ENCODE measurements at places on chromosomes 2 and 18.

DNA sequence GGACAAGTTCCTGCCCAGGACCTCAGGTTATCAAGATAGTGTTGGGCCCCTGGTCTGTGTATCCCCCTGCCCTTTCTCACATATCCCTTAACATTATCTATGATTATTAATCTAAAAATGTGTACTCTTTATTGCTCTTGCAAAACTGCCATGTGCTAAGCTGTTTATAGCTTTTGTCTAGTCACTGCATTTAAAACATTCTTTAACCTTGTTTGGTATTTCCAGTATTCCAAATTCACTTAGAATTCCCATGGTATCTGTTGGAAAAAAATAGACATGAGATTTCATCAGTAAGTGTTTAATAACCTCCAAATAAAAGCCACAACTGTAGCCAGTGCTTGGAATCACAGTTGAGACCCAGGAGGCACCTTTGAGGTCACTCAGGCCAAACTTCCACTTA, 16.2 kb upstream of the GLS start:
- no peak for DNase-seq

DNA sequence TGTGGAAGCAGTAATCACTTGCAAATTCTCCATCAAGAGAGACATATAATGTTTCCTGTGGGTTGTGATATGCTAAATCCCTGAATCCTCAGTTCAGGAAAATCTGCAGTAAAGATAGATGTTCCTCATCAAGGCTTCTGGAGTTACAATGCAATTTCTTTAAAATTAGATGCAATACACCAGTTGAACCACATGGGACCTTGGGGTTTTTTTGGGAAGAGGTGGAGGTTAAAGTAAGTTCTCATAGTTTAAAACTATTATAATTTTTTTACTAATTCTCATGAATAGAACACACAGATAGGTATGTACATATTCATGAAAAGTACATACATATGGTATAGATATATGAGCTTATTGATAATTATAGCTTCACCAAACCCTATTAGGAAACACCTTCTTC, 496.2 kb downstream of the SATB2 start:
- no peak for DNase-seq

GRCh38 chr2:207337234-207338219, 171.8 kb upstream of the KLF7 start:
- DNase-seq, result no peak

DNA sequence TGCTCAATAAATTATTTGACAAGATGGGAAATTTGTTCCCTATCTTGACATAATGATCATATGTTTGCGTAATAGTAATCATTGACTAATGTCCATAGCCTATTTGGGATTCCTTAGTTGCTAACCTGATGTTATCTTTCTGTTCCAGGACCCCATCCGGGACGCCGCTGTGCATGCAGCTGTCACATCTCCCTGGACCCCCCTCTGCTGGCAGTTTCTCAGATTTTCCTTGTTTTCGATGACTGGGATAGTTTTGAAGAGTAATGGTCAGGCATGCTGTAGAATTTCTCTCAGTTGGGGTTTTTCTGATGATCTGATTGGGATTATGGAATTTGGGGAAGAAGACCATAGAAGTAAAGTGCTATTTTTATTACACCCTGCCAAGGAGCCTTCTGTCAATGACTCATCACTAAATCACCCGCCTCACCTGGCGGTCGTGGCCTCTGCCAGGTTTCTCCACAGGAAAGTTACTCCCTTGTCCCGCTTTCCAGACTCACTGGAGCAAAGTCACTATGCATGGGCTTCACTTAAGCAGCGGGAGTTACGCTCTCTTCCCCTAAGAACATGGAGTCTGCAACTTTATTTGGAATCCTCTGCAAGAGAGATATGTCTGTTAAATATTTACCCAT, 19.9 kb upstream of the TMEM18 start:
- no peak for DNase-seq
